Activated CD4-positive, alpha-beta T cell treated with anti-CD3 and anti-CD28 coated beads, Interleukin-2, Interleukin-6, amounts not matched to agents 100 ng/mL and 50 ng/mL, durations not matched to agents 16 hours and 8 hours (primary cell): ENCODE measurements at places on chromosomes 2 and 18.

DNA sequence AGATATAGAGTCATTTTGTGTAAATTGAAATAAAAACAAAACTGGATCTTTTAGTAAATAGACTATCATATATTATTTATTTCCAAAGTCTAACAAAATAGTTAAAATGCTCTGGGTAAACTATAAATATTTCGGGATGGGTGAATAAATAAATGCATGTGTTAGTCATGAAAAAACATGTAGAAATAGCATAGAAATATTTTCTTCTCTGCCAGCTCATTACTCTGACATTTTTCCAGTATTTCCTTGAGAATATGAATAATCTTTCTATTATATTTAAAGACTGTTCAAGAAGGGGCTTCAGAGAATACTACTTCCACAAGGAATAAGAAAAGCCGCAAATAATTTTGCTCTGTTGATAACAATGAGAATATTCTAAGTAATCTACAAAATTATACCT lies 880.4 kb downstream of the TRIB2 start:
- DNase-seq, result no peak

GRCh38 chr2:190443778-190444481 lies 35.8 kb downstream of the MFSD6 start:
- DNase-seq, result no peak

GRCh38 chr2:127431408-127432023 lies 13.3 kb downstream of the PROC start:
- no peak for DNase-seq

DNA sequence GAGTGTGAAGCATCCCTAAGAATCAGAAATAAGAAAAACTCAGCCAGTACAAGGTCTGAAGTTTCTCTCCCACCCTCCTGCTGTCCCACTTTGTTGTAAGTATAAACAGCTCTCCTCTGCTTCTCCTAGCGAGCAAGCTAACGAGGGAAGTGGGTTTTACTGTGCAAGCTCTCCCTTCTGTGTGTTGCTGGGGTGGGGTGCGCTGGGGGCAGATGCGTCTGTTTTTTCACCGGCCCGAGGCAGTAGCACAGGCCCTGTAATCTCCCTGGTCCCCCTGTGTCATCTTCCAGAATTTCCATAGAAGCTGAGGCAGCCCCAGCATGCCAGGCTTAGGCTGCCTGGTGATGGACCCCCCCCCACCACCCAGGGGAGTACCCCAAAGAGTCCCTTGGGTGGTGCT lies 9.4 kb upstream of the CXCR4 start:
- DNase-seq, result no peak

- DNase-seq, result no peak
Measured at GRCh38 chr2:127573771-127574170, 38.3 kb downstream of the MYO7B start.

- DNase-seq, result no peak
Measured at GRCh38 chr18:61336766-61337165, 3.5 kb downstream of the CDH20 start.

DNA sequence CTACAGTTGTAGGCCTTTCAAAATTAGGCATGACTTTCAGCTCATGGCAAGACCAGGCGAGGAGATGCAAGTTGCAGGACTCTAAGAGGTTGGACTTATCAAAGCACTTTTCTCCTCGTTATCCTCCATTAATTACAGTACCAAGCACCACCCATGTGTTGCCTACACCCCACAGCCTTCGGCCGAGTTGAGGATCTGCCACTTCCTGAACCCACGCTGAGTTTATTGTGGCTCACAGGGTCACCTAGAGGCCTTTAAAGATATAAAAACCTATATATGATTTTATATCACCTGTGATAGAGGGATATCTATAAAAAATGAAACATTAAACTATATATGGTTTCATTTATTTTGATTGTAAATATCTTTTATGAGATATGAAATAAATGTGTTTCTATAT lies 2.6 kb downstream of the UGT1A10 start:
- no peak for DNase-seq

DNA sequence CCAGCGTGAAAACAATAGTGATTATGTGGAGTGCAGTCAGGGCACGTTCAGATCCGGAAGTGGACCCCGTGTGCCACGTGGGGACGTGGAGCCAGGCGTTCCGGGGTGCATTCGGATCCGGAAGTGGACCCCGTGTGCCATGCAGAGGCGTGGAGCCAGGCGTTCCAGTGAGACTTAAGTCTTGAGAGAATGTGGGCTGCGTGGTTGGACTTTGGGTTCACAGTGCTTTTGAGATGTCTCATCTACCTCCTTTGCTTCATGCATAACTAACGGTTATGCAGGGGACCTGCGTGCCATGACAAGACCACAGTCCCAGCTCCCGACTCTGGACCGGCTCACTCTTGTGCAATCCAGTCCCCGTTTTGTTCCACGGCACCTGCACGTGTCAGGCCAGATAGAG lies 28.8 kb downstream of the CTDP1 start:
- peak; percentile 36 for DNase-seq

GRCh38 chr18:3667255-3668137 lies 217.5 kb downstream of the TGIF1 start:
- no peak for DNase-seq

DNA sequence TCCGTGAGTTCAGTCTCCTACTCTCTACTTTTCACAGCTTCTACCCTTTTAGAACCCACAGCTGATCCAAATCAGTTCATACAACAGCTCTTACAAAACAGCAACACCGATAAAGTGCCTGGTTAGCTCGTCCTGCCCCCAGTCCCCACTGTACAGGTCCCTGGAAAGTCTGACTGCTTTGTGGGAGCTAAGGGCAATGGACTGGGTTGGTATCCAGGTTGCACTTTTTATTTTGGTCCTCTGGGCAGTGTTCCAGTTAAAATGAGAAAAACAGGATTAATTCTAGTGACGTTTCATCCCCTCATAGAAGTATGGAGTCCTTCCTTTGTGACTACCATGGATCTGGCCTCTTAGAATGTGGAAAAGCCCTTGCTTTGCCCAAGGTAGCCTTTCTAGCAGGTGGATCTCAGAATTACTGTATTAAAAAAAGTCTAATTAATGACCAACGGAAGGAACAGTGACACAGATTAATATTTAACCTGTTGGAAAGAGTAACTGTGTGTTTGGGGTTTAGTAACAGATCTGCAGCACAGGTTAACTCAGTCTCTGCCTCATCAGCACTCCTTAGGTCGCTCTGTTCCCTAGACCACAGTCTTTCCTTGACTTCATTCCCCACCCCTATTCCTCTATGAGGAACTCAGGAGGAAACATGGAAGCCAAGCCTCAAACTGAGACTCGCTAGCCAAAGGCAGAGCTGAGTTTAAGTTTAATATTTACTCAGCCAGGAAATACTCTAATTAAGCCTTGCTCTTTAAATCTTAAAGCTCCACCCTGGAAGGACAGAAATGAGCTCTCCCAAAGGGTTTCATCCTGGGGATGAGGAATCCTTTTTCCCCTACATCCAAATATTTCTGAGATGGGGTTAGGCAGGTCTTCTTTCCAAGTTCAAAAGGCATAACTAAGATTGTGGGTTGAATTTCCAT lies 52.8 kb upstream of the ITGA6 start:
- no peak for DNase-seq

GRCh38 chr2:205505371-205505770 lies 176.9 kb upstream of the NRP2 start:
- DNase-seq, result no peak

- DNase-seq, result no peak
Measured at GRCh38 chr2:205972113-205972512, 113.9 kb downstream of the INO80D start.

- no peak for DNase-seq
Measured at GRCh38 chr2:188414411-188414810, 122.7 kb downstream of the GULP1 start.

DNA sequence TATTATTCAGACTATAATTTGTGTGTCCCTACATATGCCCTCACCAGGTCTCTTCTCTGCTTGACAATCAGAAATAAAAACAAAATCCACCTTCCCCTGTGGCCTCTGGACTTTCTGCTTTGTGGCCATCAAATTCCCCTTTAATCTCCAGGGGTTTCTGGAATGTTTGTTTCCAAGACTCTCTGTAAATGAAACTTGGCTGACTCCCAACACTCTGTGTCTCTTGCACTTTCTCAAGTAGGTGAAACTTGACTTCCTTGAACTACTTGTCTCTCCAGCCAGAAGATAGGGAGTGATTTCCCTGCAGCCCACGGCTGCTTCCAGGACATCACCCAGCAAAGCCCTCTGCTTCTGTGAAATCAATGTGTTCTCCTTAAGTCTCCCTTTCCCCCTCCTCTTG lies 54.1 kb upstream of the AQP4 start:
- no peak for DNase-seq

GRCh38 chr2:45964223-45964841 lies 312.9 kb downstream of the PRKCE start:
- DNase-seq, result no peak
